ENCODE measurements at places on chromosomes 11 and 22.

GRCh38 chr11:42345933-42346332 lies 886.5 kb upstream of the LRRC4C start:
- no peak for DNase-seq

DNA sequence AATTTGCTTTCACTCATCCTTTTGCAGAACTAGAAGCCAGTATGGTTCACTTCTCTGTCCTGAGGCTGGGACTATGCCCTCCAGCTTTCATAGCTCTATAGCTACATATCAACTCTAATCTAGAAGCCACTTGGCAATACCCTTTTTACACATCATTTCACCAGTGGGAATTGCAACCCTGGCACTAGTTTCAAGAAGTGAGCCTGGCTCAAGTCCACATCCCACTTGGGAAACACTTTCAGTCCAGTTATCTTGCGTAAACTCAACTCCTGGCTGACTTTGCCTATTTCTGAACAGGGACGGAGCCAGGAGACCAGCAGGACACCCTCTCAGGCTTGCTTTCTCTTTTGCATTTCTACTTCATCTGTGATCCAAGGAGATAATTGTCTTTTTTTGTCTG lies 19.9 kb upstream of the FAT3 start:
- DNase-seq: no peak

- DNase-seq: no peak
Observed at GRCh38 chr22:44580176-44581095, 82.4 kb upstream of the RTL6 start.

- no peak for DNase-seq
Observed at GRCh38 chr11:73292525-73292894, 15.6 kb upstream of the ARHGEF17 start.

DNA sequence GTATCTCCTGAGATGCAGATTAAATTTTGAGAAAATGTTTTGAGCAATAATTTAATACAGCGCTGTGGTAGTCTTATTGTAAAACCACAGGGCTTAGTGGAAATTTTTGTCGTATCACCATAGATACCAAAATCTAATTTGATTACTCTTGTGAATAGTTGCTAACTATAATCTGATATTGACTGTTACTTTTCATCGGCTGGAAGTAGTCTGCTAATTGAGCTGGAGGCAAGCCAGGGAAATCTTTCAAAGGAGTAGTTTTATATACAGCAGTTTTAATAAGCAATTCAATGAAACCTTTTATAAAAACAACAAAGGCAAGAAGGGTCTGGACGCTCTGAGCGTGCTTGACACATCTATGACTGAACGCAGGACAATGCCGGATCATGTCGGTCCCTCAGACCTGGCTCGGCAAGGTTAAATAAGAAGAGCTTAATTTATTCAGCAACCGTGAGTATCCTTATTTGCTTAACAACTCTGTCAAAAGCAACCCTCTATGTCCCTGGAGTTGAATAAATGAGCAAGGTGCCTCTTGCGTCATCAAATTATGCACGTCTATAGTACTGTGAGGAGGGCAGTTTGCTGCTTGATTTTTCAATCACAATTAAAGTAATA lies 121.2 kb downstream of the NCAM1 start:
- no peak for DNase-seq

Data from mesendoderm (in vitro differentiated cells).